ENCODE measurements at places on chromosomes 5 and 9.

DNA sequence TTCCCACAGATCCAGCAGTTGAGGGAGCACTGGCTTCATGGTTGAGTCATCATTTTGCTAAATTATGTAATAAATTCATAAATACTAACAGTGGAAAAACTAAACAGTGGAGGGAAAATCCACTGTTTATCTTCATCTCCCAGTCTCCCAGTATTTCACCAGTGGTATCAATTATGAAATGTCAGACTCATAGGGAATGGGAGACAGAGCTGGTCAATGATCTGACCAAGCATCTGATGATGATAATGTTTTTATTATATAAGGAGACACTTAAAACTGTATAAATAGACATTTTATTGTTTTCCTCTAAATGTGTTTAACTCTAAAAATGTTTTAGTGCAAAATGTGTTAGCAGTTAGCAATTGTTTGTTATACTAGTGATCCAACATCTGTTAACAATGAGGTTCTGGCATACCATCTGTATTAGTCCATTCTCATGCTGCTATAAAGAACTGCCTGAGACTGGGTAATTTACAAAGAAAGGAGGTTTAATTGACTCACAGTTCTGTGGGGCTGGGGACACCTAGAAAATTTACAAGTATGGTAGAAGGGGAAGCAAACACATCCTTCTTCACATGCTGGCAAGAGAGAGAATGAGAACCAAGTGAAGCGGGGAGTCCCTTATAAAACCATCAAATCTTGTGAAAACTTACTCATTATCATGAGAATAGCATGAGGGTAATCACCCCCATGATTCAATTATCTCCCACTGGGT lies 11.8 kb upstream of the REEP5 start:
- DNase-seq = no peak

- no peak for DNase-seq
These were observed 325.2 kb downstream of the TLR4 start for GRCh38 chr9:118029425-118029824.

- DNase-seq = no peak
These were observed 58.0 kb upstream of the SYNPO start for GRCh38 chr5:150582241-150583109.

GRCh38 chr5:6410421-6410820 lies 32.1 kb upstream of the MED10 start:
- no peak for DNase-seq

GRCh38 chr5:131224387-131225201 lies 39.3 kb upstream of the CDC42SE2 start:
- DNase-seq = no peak

DNA sequence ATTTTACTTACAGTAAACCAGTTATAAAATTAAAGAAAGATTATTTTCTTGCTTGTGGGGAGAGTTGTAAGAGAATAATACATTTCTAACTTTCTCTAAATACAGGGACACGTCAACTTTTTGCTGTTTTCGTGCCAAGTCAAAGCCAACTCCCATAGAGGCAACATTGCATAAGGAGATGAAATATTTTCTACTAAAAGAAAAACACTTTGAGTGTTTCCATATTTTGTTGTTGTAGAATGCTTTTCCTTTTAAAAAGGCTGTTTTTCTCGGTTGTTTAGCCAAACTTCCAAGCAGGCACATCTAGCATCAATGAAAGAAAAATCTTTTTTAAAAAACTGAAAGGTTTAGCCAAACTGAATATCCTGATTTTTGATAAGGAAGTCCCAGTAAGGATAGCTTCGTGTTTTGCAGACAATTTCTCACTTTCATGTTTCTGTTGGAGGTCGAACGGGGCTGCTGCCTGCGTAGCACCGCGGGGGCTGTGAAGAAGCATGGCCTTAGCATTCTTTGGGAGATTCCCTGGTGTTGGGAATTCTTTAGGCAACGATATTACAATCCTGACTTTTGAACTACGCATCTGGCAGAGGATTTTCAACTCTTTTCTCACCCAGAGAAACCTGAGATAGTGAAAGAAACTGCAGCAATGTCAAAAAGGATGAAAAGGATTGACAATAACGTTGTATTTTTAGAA lies 108.1 kb upstream of the FBXL7 start:
- no peak for DNase-seq

GRCh38 chr9:79700607-79701360 lies 129.0 kb downstream of the TLE4 start:
- DNase-seq = no peak

DNA sequence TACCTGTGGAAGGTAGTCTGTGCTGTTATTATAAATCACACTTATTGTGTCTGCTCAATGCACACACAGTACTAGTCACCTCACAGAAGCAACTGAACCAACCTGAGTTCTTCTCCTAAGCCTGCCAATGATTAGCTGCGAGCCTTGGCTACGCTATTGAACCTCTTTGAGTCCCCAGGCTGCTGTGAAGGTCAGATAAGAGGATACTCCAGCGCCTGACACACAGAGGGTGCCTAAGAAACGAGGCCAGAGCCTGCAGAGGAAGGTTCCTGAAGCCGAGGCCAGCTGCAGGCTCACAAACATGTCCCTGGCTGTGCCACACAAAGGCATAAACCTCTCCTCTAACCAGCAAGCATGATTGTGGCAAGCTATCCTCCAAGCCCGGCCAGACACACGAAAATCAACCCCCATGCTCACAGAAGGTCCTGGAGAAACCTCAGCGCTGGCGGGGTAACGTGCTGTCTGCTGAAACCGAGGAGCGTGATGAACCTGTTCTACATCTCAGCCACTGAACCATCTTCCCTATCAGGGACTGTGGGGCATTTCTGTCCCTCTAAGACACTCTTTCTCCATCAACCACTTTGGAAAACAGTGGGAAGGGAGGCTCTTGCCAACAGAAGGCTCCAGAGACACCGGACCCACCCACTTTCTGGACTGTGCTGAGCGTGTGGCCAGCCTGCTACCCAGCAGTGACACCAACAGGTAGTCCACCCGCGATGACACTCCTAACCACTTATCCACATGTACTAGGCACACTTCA lies 53.2 kb upstream of the SLC25A51 start:
- DNase-seq = no peak

DNA sequence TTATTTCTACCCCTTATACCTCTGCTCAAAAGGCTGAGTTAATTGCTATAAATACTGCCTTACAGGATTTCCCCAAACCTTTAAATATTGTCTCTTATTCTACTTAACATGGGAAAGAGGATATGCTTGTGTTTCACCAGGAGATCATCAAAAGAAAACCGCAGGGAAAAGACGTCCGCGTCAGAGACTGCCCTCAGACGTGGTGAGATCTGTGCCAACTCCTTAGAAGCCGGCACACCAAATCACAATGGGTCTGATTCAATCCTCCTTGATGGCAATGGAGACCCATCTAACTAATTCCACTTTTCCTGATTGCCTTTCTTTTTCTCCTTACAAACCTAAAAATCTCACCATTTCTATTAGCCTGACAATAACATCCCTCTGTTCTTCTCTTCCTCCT lies 55.0 kb downstream of the SH3PXD2B start:
- DNase-seq = no peak
